ENCODE measurements at places on chromosomes 7 and 10.

GRCh38 chr7:127877951-127878350 lies 153.3 kb downstream of the LRRC4 start:
- no peaks in the 10 kb centered on the region for H3K27me3 ChIP-seq
- H3K27ac ChIP-seq: no peak overlapping the region
- no peaks in the 10 kb centered on the region for H3K4me1 ChIP-seq
- DNase-seq: no peak
- no peak overlapping the region for H3K4me3 ChIP-seq

DNA sequence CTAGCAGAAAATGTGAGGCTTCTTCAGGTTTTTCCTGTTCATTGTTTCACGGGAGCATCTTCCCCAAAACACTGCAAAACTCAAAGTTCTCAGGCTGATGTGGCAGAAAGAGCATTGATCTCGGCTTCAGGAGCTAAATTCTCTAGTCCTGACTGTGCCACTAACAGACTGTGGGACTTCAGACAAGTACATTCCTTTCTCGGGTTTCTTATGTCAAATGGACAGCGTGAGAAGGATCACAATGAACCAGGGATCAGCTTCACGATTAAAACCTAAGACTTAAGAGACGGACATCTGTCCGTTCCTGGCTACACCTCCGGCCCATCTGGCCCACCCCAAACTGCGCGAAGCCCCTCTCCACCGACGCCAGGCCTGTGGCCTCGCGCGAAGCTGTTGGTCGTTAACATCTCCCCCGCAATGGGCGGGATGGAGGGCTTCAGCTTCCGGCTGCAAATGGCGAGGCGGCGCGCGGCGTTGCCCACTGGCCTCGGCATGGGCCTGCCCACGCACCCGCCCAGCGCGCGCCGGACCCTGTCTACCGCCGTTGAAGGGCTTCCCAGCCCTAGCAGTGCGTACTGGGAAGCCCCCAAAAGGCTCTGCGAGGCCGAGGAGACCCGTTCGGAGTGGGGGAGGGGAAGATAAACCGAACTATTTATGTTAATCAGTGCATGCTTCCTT lies 549 bp upstream of the DDX50 start:
- H3K27me3 ChIP-seq: no peaks in the 10 kb centered on the region
- H3K4me1 ChIP-seq: peaks cover 20% of the 10 kb centered on the region
- peak overlapping the region; percentile 97 for H3K4me3 ChIP-seq

GRCh38 chr10:117631276-117632145 lies 89.0 kb downstream of the EMX2 start:
- H3K27me3 ChIP-seq: no peaks in the 10 kb centered on the region
- no peak overlapping the region for H3K27ac ChIP-seq
- H3K36me3 ChIP-seq: no peaks in the 10 kb centered on the region
- no peaks in the 10 kb centered on the region for H3K4me1 ChIP-seq
- DNase-seq: no peak
- no peak overlapping the region for H3K4me3 ChIP-seq

DNA sequence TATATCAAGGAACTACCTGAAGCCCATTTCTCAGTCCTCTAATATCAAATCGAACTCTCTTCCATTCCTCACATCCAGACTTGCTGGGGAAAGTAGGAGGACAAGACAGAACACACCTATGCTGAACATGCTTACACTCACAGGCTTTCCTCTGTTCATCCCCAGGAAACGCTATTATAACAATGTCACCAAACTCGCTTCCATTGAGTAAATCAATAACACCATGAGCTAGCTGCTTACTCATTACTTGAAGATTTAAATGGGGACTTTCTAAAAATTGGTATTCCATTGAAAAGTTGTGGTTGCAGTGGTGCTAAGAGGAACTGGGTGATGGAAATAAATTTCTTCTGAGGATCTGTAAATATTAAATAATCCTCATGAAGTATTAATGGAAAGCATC lies 88.8 kb downstream of the SLC25A13 start:
- H3K27me3 ChIP-seq: no peaks in the 10 kb centered on the region
- no peak overlapping the region for H3K27ac ChIP-seq
- no peak overlapping the region for H3K4me3 ChIP-seq
- no peaks in the 10 kb centered on the region for H3K4me1 ChIP-seq
- no peak for DNase-seq
- H3K36me3 ChIP-seq: peaks cover 5% of the 10 kb centered on the region

- H3K4me1 ChIP-seq: no peaks in the 10 kb centered on the region
- no peak overlapping the region for H3K27ac ChIP-seq
- no peaks in the 10 kb centered on the region for H3K36me3 ChIP-seq
These were observed 8.6 kb upstream of the TAS2R60 start for GRCh38 chr7:143434660-143435059.

GRCh38 chr7:17598846-17599245 lies 300.4 kb downstream of the AHR start:
- H3K36me3 ChIP-seq: no peaks in the 10 kb centered on the region
- no peak overlapping the region for H3K4me3 ChIP-seq
- H3K27me3 ChIP-seq: no peaks in the 10 kb centered on the region
- no peak overlapping the region for H3K27ac ChIP-seq
- DNase-seq: no peak

GRCh38 chr7:41816111-41816510 lies 113.2 kb upstream of the INHBA start:
- no peaks in the 10 kb centered on the region for H3K36me3 ChIP-seq
- H3K27ac ChIP-seq: no peak overlapping the region
- no peaks in the 10 kb centered on the region for H3K27me3 ChIP-seq
- DNase-seq: peak; percentile 13

DNA sequence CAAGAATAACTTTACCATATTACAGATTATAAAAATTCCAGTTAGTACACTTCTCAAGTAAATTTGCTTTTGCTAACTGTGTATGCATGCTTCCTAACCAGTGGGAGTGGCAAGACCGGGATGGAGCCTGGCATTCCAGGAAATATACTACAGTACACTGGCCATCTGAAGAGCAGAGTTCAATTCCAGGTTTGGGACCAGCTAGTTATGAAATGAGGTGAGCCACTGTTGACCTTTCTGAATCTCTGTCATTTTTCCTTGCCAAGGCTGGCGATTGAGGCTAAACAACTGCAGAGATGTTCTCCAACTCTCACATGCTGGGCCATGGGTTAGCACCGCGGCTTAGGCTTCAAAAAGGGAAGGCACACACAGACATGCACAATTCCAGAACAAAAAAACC lies 258.2 kb downstream of the GLI3 start:
- H3K36me3 ChIP-seq: no peaks in the 10 kb centered on the region
- H3K27ac ChIP-seq: no peak overlapping the region
- no peak for DNase-seq
- H3K4me1 ChIP-seq: no peaks in the 10 kb centered on the region
- no peak overlapping the region for H3K4me3 ChIP-seq
- H3K27me3 ChIP-seq: no peaks in the 10 kb centered on the region

DNA sequence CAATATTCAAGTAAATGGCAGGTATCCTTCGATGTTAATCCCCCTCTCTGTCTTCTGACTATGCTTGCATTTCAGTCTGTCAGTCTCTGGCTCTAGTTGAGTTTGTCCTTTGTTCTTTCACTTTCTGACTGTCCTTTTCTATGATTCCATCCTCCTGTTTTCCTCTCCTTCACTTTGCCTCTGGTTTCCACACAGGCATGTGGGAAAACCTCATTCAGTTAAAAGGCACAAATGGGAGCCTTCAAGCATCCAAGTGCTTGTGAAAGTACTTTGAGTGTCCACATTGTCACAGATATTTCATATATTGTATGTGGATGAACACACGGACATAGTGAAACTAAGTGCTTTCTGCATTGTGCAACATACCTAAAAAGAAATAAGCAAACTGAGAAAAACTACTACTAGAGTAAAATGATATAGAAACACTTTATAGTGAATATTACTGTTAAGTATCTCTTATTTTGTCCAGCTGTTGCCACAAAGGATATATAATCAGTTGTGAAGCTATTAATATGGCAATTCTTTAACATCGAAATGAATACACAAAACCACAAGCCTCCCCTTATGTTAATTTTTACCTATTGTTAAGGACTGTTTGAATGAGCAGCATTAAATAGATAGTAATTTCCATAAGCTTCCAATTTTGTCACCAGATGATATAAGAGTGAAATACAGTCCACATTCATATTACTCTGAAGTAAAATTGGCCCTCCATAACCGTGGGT lies 71.7 kb downstream of the NRBF2 start:
- DNase-seq: no peak
- H3K36me3 ChIP-seq: peaks cover 20% of the 10 kb centered on the region
- H3K4me1 ChIP-seq: peaks cover 25% of the 10 kb centered on the region
- H3K27me3 ChIP-seq: no peaks in the 10 kb centered on the region
- H3K27ac ChIP-seq: no peak overlapping the region
